ENCODE measurements at places on chromosomes 6 and 20. TPM values are rescaled to one million over a fixed set of nuclear protein-coding genes. Genes with fewer than 3 reads are reported as not detected.

DNA sequence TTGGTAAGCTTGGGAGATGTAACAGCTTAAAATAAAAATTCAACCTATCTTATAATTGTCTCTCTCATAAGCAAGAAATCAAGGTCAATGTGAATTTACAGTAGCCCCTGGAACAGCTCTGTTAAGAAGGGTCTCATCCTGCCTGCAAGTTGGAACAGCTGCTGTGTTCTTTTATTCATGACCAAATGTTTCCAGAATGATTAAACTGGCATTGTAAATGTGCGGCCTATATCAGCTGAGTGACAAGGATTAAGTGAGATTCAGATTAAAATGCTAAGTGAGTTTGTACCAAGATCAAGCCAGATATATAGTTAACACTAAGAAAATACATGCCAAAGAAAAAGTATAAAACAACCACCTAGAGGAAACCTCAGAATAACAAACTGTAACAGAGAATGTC lies 45.3 kb upstream of the NRSN1 start:
- peak; percentile 72 for DNase-seq

DNA sequence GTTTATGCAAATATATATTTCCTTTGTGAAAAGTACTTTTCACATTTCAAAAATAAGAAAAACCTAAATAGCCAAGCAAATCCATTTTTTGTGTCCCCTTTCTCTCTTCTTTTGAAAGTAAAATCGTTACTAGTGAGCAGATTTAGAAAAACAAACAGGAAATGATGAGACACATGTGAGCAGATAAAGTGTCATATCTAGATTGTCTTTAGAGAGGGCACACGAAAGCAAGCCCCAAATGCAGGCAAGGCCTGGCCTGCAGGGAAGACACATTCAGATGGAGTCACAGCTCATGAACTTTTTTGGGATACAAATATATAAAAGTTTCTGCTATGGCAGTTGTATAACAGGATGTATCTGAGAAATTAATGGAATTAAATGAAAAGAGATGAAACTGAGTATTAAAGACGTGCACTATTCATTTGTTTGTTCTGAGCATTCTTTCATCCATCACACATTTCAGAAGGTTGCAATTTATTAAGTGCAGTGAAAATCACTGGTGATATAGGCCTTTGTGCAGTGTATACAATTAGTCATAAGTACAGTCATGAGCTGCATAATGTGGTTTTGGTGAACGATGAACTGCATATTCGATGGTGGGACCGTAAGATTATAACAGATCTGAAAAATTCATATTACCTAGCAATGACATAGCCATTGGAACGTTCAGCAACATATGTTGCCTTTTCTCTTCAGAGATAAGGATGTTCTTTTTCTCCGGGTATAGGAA lies 101.4 kb downstream of the PACRG start:
- DNase-seq, result no peak

DNA sequence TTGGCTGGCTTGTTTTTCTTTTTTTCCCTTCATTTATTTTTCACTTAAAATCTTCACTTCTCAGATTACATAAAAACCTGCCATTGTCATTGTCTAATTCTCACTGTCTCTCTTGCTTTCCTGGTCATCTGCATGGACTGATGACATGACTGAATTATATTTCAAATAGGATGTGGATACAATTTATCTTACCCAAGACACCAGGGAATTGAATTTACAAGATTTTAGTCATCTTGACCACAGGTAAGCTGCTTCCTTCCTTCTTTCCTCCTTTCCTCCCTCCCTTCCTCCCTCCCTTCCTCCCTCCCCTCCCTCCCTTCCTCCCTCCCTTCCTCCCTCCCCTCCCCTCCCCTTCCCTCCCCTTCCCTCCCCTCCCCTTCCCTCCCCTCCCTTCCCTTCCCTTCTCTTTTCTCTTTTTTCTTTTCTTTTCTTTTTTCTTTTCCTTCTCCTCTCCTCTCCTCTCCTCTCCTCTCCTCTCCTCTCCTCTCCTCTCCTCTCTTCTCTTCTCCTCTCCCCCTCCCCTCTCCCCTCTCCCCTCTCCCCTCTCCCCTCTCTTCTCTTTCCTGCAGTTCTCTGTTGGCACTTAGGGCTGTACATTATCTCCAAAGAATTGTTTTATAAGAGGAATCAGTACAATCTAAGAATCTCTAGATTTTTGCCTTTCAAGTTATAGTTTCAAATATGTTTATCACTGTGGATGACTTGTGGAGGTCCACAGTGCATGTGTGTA lies 171.5 kb downstream of the CARMIL1 start:
- DNase-seq, result no peak

DNA sequence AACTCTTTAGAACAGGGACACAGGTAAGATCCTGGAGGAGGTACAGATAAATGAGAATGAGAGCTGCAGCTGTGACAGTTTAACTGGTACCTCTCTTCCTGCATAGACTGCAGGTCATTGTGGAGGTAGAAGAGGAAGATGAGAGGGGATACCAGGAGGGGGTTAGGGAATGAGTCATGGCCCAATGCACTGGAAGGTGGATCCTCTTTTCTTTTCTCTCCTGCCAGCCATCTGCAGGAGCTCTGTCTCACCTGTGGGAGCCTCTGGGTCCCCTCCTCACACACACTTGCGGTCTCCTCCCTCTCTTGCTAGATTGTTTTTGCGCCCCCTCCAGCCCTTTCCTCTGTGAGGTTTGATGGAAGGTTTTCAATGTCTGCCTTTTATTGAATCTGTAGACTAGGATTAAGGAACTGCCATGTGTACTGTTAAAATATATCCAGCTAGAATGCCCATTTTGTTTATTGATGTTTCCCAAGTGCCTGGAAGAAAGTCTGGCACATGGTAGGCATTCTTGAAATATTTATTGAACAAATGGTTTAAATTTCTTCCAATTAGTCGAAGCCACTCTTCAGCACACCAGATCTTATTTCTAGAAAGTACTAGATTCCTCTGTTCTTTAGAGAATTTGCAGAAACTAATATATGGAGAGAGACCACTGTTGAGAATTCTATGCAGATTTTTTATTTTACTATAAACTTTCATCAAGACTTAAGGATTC lies 13.0 kb downstream of the C6orf163 start:
- DNase-seq, result no peak

- DNase-seq, result no peak
These were observed 25.6 kb downstream of the GFOD1 start for GRCh38 chr6:13461805-13462204.

- DNase-seq, result no peak
These were observed 526.0 kb downstream of the UTRN start for GRCh38 chr6:144811140-144811539.

DNA sequence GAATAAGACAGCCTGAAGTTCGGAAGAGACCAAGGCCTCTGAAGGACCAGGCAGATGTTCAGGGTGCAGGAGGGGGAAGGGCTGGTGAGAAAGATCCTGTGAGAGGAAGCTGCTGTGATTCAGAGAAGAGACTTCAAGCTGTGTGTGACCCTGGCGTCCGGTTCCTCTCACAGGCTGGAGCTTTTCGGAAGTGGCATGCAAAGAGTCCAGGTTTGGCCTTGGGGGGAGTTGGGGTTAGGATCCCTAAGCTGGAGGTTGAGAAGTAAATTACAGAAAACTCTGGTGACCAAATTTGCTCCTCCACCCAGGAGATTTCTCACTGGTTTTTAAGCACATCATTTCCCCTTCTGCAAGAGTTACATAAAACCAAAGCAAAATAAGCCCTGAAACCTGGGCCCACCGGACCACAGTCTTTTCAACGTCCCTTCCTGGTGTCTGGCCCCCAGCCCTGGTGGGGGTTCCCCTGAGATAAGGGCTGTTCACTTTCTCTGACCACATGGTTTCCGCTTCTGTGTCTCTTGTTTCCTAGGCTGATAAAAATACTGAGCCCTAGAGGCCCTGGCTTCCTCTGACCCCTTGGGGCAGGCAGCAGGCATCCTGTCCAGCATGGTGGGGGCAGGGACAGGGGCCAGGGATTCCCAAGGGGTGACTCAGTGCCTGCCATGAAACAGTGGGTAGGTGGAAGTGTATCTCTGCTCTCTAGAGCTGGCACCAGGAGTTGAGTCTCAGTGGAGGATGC lies 12.0 kb upstream of the LTA start:
- no peak for DNase-seq

DNA sequence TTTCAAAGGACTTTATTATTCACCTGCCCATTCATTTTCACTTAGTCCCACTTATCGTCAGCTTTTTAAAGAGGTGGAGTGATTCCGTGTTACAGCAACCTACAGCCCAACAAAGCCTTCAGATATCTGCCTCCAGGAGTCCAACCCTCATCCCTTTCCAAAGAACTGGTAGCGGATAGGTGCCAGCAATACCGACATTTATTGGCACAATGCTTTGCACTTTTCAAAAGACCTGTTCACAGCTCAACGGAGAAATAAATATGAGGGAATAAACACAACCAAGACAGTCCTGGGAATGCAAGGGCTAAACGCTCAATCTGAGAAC lies 819 bp upstream of the MTRF1L start:
- DNase-seq, result no peak

- no peak for DNase-seq
These were observed 7.2 kb downstream of the PNLDC1 start for GRCh38 chr6:159807150-159807858.

- no peak for DNase-seq
These were observed 684.6 kb downstream of the DOK5 start for GRCh38 chr20:55160037-55160436.

- DNase-seq, result no peak
These were observed at the start of gene SMIM28 for GRCh38 chr6:138377844-138378243. Gene SMIM28 (plus strand): TSS chr6:138377905. CDS start chr6:138378073, 168 bp downstream.

- DNase-seq, result no peak
These were observed 16.6 kb downstream of the CDC40 start for GRCh38 chr6:110196874-110197273.

GRCh38 chr6:46217671-46218131 lies 46.9 kb upstream of the ENPP5 start:
- no peak for DNase-seq

- no peak for DNase-seq
These were observed 19.5 kb upstream of the GMNN start for GRCh38 chr6:24755279-24755678.

DNA sequence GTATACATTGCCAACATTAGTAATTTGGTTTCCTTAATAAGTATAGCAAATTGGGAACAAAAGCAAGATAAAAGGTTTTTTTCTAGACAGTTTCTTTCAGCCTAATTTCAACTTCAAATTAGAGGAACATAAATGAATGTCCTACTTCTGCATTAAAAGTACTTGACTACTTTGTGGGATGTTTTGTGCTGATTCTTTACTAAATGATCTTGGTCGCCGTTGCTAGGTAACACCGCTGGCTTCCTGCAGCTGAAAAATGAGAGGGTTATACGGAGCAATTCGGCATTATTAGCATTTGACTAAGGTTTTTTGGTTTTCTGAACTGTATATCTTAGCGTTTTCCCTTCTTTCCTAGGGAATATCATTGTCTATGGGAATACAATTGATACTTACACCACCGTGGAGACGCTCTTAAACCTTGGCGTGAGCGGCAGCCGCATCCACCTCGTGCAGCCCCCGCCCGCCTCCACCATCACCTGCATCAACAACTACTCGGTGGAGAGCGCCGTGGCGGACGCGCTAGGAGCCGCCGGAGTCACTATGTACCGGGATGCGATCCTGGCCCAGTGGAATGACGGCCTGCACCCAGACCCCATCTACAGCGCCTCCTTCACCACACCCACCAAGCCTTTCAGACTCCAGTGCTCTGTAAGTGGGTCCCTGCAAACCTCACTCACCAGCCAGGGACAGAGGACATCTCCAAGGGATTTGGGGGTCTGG lies 90.9 kb upstream of the INSM1 start:
- DNase-seq, result peak; percentile 87

The SLC35F1 gene
- 68.7 TPM for total RNA-seq

The POLR1H gene
- 18.0 TPM for total RNA-seq
